ENCODE measurements at places on chromosomes 4 and X.

- DNase-seq: no peak
Observed at GRCh38 chrX:118038614-118039365, 77.8 kb downstream of the KLHL13 start.

- no peak for DNase-seq
Observed at GRCh38 chr4:118388606-118389005, 35.8 kb upstream of the PRSS12 start.

DNA sequence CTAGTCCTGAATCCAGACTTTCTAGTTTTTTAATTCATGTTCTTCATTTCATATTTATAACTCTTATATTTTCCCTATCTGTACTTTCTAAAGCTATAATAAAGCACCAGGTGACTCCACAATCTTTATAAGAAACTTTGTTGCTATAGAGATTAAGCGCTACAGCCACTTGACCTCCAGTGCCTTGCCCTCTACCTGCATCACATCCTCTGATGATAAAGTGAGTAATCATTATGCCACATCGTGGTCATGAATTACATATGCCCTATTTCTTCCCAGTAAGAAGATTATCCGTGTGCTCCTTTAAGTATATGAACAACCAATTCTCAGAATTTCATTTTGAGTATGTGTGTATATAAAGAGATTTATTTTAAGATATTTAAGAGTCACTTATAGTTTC is 6.8 kb upstream of the DYNLT3 start:
- DNase-seq: no peak

GRCh38 chrX:111661241-111661640 is 19.7 kb upstream of the ALG13 start:
- DNase-seq: no peak

DNA sequence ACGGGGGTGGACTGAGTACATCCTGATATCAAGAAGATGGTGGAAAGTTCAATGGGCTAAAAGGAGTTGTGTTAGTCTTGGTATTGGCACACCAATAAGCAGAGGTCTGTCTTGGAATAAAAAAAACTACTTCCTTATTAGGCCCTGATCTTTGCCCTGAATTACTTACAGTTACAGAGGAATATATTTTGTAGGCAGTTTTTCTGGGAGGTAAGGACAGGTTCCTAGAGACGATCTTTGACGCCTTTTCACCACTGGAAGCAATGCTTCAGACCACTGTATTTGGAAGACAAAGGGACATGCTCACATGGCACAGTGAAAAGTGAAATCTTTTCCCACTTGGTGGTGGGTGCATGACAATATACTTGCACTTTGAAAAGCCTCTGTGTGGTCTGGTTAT is 618 bp upstream of the XK start:
- no peak for DNase-seq

DNA sequence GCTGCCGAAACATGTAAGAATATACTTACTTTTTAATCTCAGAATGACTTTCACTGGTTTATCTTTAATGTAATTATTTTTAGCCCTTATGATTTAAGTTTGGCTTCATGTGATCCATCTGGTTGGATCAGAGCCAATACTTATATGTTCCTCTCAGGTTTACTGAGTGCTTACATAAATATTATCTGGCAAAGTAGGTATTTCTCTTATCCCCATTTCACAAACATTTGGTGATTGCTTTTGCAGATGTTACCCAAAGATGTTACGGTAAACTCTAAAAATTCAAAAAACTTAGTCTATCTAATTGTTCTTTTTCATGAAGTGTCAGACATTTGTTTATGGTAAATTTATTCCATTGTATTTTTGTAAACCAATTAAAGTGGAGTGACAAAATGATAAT is 115.0 kb upstream of the TLL1 start:
- no peak for DNase-seq

DNA sequence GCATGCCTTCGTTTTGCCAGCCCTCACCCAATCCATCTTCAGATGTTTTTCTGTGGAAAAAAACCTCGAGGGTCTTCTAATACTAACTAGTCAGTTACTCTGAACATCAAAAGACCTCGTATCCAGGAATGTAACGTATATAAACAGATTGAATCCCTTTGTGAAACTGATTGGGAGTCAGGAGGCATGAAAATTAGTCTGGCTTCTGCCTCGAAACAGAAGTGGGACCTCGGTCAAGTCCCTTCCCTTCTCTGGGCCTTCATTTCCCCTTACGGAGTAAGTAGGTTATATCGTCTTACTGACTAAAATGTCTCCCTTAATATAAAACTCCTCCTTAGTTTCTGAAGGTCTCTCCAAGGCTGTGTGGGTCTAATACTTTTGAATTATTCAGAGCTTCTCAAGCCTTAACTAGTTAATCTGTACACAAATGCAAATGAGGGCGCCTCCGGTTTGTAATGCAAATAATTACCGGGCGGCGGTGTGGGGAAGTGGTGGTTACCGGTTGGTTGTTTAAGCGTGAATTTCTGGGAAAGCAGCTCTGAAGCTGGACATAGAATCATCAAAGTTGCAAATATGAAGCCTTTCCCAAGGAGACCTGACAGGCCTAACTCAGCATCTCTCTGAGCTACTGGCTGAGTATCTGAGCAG is 11.4 kb upstream of the NKRF start:
- DNase-seq: no peak

DNA sequence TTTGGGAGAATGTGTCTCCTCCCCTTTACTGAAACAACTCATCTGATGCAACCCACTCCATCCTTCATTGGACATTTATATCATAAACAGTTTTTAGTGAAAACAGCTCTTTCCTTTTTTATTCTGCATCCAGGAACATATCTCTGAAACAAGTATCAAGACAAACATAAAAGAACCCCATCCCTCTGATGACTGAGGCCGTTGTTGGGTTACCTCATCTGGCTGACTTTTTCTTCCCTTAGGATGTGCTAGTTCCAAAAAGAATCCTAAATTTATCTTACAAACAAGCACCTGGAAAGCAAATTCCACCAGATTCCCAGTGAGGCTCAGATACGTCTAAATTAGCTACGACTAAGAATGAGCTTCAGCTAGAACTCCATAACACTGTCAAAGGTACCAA is 483.7 kb upstream of the INTU start:
- DNase-seq: no peak

GRCh38 chr4:101252721-101253120 is 94.6 kb downstream of the PPP3CA start:
- no peak for DNase-seq

DNA sequence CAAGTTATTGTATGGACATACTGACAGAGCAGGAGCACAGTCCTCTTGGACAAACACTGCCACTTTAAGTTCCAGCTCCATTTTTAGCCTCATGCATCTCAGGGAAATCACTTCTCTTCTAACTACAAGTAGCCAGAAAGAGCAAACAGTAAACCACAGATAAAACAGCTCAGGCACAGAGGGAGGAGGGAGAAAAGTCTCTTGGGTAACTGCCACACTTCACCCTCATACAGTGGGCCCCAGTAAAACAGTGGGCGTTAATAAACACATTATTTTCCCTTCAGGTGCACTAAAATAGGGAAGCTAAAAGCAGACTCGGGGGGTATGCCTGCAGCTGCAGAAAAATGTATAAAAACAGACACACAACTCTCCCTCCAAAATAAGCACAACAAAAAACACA is 21.6 kb downstream of the CD38 start:
- DNase-seq: no peak

- no peak for DNase-seq
Observed at GRCh38 chr4:83558059-83558653, 22.2 kb downstream of the GPAT3 start.

DNA sequence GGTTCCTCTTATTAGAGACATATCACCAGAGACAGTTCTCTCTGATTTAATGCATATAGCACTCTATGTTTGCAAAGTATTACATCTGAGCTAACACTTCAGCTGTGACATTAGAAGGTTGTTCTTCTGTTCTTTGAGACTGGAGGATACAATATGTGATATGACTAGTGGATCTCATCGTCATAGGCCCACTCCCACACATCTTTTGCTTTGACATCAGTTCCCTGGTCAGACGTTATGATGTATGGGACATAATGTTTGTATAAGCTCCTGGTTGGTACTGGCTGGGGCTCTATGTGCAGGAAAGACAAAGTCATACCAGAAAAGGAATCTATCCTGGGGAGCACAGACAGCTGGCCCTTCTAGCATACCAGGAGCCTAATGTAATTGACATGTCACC is 57.7 kb upstream of the MAML3 start:
- DNase-seq: no peak

- no peak for DNase-seq
Observed at GRCh38 chrX:10841579-10841978, 221.2 kb upstream of the MID1 start.
